ENCODE measurements at places on chromosomes 4 and X.

DNA sequence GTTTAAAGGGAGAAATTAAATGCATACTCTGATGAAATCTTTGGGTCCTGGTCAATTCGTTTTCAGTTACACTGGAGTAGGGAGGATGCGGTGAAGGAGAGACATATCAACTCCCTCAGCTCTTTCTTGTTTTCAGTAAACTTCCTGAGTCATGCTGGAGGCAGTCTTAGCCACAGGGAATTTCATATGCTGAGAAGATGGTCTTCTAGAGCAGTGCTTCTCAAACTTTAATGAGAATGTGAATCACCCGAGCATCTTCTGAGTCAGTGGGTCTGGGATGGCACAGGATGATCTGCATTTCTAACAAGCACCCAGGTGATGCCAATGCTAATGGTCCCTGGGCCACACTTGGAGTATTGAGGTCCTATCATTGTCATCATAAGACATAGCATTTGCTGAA is 214.5 kb downstream of the KIT start:
- no peak for DNase-seq

GRCh38 chr4:55491486-55491885 is 55.2 kb downstream of the CLOCK start:
- DNase-seq: no peak

GRCh38 chrX:121858867-121859647 is 811.6 kb downstream of the GLUD2 start:
- no peak for DNase-seq

DNA sequence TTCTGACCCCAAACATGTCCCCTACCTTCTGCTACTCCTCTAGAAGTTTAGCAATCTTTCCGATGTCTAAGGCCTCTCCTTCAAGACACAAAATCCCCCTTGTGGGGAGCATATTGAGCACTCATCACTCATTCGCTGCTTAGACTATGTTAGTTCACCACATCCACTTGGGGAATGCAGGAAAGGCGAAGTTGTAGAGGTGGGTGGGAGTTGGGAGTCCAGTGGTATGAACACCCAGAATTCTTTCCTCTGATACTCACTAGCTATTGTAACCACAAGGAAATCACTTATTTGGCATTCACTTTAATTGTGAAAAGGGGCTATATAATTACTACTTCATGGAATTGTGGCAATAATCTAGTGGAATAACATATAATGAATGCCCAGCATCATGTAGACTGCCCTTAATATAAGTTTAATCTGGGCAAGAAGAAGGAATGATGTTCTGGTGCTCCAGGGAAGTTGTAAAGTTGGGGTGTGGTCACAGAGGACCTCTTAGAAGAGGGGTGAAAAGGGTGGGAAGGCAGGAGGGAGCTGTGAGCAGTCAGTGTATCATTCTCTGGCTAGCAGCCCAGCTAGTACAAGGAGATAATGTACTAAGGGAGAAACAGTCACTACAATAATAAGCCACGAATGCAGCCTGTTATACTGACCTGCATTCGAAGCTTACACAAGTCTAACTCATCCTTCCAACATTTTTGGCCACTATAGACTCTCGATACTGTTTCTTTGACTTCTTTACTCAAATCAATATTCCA is 468.2 kb upstream of the DIPK2B start:
- DNase-seq: no peak

GRCh38 chr4:16120720-16121119 is 36.9 kb upstream of the PROM1 start:
- no peak for DNase-seq

DNA sequence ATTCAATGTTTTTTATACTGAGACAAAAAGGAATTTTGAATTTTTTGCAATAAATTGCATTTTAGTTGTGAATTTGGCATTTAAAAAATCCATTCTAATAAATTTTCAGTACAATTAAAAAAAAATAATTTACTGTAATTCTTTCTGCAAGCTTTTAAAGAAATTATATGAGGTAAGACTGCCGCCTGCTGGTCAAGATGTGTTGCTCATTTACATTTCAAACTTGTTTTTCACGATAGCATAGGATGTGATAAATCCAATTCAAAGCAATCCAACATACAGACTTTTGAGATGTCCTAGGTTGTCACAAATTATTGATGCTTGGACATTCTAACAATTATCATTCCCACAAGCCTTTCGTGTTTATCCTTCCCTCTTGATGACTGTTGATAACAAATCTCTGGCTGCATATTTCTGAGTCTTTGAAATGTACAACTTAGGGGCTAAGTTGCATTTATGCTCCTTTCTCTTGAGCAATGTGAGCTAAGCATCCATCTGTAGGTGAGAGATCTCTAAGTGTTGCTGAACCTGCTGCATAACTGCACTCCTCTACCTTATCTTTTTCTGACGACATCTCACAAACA is 21.7 kb upstream of the MFAP3L start:
- peak; percentile 57 for DNase-seq

DNA sequence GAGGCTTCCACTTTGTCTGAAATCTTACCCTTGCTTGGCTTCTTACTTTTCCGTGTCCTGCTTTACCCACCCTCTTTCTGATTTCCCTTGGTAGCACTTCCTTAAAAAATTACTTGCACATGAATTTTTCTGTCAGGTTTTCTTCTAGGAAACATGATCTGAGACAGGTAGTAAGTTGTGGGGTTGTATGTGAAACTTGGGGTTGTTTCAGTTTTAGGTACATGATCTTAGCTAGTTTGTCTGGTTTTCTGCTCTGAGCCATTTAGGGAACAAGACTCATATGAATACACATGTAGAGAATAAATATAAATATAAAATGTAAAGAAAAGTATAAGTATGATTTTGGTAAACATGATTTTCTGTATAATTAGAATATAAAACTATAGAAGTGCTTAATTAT is 17.4 kb upstream of the ARMCX2 start:
- DNase-seq: no peak

- DNase-seq: no peak
Observed at GRCh38 chr4:102533348-102533747, 32.2 kb downstream of the NFKB1 start.

- no peak for DNase-seq
Observed at GRCh38 chrX:135520022-135520552, 373 bp upstream of the INTS6L start.

DNA sequence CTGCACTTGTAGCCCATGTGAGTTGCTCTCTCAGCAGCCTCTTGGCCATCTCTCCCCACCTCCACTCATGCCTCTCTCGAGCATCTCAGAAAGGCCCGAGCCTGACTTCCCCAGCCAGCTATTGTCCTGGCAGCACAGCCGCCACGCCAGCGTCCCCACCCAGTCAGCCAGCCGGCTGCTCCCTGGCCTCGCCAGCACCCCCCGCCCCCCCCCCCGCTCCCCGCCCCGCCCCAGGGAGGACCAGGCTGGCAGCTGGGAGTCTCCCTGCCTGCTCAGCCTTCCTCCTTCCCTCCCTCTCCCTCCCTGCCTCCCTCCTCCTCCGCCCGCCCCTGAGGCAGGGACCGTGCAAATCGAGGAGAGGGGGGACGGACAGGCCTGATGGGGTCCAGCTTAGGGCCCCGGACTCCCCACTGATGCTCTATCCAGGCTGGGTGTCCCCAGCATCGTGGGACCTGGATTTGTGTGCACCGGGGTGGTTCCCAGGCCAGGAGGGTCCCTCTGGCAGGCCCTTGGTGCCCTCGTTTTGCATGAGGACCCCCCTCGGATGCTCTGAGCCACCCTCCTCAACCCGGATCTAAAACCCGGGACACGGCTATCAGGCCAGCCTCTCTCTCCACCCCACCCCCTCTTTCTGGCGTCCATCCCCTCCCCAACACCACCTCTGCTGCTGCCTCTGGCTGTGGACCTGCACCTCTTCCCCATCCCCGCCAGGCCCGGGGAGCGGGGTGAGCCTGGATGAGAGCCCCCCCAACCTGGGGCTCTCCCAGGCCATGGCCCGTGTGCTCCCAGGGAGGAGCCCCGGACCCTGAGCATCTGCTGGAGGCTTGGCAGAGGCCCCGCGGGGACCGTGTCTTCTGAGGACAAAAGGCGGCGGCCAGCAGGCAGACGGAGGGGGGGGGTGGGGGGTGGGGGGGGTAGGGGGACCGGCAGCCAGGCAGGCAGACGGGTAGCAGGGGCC is at the start of gene GPR173:
GPR173 (plus strand) TSS at position 621 of the 958 bp plus-strand sequence. CDS start 27,833 bp downstream, outside the sequence.
- DNase-seq: no peak

GRCh38 chr4:152634110-152634760 is 45.6 kb downstream of the TMEM154 start:
- DNase-seq: no peak

GRCh38 chr4:126916626-126917140 is 716.1 kb upstream of the INTU start:
- DNase-seq: no peak

- DNase-seq: no peak
Observed at GRCh38 chrX:80022363-80023031, 7.9 kb downstream of the TBX22 start.

- DNase-seq: no peak
Observed at GRCh38 chrX:114252186-114252585, 331.7 kb upstream of the HTR2C start.

DNA sequence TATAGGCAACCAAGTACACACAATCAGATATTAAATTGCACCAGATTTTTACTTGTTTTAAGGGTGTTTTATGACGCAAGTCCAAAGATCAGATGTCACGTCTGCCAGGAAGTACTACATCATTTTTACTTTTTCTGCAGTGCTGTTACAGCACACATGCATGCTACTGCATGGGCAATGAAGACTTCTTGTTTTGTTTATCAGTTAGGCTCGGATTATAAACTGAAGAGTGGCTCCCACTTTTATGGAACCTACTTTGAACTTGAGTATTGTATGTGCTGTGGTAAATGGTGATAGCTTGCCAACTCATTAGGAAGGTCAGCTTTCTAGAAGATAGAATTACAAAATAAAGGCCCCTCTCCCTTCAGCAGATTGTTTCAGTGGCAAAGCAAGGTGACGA is 131.6 kb downstream of the CEP135 start:
- no peak for DNase-seq

GRCh38 chrX:39613997-39614679 is 483.6 kb downstream of the BCOR start:
- DNase-seq: no peak

GRCh38 chr4:55977811-55978210 is 29.1 kb downstream of the CEP135 start:
- DNase-seq: no peak

DNA sequence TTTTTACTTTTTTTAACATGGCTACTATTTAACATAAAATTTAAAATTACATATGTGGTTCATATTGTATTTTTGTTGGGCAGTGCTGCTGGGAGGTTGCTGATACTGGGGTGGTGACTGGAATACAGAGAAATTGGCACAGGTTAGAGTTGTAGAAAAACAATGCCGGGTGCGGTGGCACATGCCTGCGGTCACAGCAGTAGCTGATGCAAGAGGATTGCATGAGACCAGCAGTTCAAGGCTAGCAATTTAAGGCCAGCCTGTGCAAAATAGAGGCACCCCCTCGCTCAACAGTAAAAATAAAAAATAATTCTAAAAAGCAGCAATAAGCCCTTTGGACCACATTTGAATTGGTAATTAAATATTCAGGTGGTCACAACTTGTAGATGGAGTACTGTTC is 11.8 kb upstream of the CPE start:
- no peak for DNase-seq

DNA sequence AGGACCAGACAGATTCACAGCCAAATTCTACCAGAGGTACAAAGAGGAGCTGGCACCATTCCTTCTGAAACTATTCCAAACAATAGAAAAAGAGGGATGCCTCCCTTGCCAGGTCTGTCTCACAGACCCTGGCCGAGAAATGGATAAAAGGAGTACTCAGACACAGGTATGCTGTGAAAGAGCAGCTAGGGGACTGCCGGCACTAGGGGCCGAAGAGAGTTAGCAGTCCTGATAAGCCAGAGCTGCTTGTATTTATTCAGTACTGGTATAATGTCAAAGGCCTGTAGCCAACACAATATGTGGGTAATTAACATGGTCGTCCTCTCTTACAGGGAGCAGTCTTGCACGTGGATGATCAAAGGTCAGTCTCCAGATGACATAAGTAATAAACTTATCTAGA is 1042.1 kb upstream of the LCORL start:
- no peak for DNase-seq

- DNase-seq: no peak
Observed at GRCh38 chr4:1982124-1983052, 26.4 kb downstream of the NELFA start.

All from breast epithelium (tissue), 4 donors.